ENCODE measurements at places on chromosomes 12 and 14.

DNA sequence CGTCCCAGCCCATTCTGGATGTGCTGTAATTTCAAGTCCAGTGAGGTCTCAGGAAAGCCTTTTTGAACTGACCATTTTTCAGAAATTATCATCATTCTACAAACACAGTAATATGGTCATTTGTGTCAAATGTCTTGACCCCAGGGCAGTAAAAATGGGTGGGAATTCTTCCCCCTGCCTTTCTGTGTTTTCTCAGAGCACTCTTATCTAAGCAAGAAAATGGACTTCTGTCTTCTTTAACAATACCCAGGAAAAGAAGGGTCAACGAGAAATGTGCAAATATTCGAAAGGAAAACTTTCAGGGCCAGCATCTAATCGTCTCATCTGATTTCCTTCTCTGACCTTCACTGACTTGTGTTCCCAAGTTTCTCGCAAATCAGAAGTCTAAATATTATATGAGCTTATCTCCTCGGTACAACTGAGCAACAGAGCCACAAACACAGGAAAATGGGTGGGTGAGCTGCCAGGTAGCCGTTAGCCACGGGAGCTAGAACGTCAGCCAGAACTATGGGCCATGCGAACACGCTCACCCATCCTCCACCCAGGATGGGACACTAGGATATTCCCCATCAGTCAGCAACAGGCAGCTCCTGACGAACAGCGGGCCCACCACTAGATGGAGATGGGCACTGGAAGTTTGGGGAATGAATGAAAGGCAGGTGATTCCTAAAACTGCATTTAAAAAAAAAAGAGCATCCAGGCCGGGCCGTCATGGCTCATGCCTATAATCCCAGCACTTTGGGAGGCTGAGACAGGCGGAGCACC lies 57.1 kb downstream of the VWF start:
- DNase-seq, result peak; percentile 75

- peak; percentile 33 for DNase-seq
Observed at GRCh38 chr14:25756876-25757275, 706.9 kb upstream of the STXBP6 start.

GRCh38 chr12:108379823-108380222 lies 40.7 kb upstream of the CMKLR1 start:
- DNase-seq, result no peak

- DNase-seq, result no peak
Observed at GRCh38 chr12:89278169-89278568, 74.1 kb downstream of the DUSP6 start.

Measured in iPS-NIHi11 (cell line).